Activated CD4-positive, alpha-beta T cell treated with anti-CD3 and anti-CD28 coated beads, Interleukin-2, amount 50 U/mL, for 1 hour (primary cell): ENCODE measurements at places on chromosomes 12 and 14.

GRCh38 chr14:102158797-102159196 lies 19.1 kb downstream of the WDR20 start:
- DNase-seq = no peak

- DNase-seq = no peak
Observed at GRCh38 chr12:74791365-74791764, 253.7 kb downstream of the ATXN7L3B start.

- no peak for DNase-seq
Observed at GRCh38 chr12:93807354-93807753, 130.2 kb downstream of the CRADD start.

- DNase-seq = no peak
Observed at GRCh38 chr14:104973135-104973384, 5.1 kb downstream of the AHNAK2 start.

- no peak for DNase-seq
Observed at GRCh38 chr14:93997916-93998870, 1.1 kb downstream of the CCDC197 start.

- no peak for DNase-seq
Observed at GRCh38 chr12:4240161-4240783, 33.3 kb upstream of the CCND2 start.

GRCh38 chr12:43737646-43738045 lies 20.9 kb downstream of the PUS7L start:
- DNase-seq = no peak

- DNase-seq = no peak
Observed at GRCh38 chr12:20272801-20273200, 95.5 kb upstream of the PDE3A start.

DNA sequence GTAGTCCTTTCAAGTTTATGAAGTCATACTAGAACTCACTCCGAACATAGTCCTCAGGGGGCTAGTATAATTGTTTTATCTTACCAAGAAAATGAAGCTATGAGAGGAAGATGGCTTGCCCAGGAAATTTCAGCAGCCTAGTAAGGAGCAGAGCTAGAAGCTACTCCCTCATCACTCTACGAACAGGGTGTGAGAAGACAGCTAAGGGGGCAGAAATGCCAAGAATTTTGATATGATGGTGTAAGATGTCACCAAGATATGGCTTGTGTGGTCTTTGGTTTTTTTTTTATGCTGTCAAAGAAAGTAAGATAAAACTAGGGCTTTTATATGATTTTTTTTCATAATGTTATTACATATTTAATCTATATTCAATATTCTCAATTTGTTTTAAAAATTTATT lies 47.6 kb downstream of the PRICKLE1 start:
- no peak for DNase-seq

GRCh38 chr14:81062380-81062779 lies 107.0 kb downstream of the TSHR start:
- DNase-seq = no peak

DNA sequence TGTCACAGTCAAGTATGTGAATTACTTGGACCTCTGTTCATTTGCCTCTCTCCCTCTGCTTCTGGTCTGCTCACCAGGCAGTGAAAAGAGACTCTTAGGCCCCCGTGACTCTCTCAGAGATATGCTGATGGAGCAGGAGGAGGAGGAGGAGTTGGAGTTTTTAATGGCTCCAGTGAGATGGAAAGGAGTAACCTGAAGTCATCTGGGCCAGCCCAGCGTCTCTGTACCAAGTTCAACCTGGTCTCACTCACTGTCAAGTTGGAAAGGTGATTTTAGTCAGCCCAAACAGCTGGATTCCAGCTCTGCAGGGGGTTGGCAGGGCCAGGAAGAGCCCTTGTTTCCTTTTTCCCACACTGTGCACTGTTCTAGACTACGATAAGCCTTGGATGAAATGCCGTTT lies 48.6 kb downstream of the SH2B3 start:
- DNase-seq = no peak

GRCh38 chr14:101509730-101510371 lies 51.4 kb upstream of the DIO3 start:
- DNase-seq = no peak
